ENCODE measurements at places on chromosomes 2 and 18.

DNA sequence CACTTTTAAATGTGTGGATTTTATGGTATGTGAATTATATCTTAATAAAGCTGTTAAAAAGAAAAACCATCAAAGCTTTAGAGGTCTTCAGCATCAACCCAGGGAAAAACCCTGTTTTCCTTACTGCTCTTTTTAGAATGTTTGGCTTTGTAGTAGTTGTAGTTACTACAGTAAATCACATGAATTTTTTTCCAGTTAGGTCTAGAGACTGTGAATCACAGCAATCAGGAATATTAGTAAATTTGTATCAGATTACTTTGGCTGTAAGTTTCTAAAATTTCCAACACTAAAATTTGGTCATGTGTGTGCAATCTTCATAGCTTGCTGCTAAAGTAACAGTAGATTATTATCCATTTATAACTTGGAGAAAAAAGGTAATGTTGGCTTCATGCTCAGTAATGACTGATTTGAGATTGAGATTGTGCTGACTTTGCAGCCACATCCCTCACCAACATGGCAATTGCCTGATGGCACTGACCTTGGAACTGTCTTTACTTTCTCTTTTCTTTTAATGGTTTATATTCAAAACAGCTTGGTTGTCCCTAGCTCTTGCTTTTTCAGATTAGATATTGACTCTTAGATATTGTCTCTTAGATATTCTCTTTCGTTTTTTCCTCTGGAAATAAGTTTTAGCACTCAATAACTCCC, 41.1 kb downstream of the LCLAT1 start:
- no peak for DNase-seq

DNA sequence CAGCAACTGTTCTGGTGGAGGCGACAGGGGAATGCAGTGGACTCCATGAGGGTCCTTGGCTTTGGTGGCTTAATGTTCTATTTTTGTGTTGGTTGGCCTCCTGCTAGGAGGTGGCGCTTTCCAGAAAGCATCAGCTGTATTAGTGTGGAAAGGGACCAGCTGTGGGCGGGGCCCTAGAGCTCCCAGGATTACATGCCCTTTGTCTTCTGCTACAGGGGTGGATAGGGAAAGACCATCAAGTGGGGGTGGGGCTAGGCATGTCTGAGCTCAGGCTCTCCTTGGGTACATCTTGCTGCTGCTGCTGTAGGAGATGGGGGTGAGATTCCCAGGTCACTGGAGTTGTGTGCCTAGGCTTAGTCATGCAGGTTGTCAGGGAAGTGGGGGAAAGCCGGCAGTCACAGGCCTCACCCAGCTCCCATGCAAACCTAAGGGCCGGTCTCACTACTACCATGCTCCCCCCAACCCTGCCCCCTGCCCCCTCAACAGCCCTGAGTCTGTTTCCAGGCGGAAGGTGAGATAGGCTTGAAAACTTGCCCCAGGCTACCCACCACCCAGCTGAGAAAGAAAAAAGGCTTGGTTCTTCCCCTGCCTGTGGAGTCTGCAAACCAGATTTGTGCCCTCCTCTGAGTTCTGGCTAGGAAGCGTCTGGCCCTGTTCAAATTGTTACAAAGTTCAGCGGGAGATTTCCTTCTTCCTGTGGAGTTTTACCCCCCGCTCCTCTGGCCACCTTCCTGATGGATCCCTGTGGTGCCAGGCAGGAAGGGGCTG, 141.3 kb upstream of the LYPD1 start:
- DNase-seq = no peak

DNA sequence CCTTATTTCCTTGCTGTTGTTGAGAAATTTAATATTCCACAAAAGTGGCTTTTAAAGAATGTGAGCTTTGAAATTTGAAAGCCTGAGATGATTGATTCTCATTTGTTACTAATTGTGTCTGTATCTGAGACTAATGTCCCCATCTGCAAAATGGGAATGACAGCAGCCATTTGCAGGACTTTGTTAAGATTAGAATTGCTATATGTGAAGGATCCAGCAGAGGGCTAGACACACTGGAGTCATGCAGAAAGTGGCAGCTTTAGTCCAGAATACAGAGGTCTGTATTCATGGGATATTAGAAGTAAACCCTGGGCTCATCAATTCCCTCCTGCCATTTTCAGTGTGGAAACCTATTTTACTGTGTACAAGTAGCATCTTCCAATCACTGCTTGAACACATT, 296.5 kb upstream of the GYPC start:
- DNase-seq = no peak

DNA sequence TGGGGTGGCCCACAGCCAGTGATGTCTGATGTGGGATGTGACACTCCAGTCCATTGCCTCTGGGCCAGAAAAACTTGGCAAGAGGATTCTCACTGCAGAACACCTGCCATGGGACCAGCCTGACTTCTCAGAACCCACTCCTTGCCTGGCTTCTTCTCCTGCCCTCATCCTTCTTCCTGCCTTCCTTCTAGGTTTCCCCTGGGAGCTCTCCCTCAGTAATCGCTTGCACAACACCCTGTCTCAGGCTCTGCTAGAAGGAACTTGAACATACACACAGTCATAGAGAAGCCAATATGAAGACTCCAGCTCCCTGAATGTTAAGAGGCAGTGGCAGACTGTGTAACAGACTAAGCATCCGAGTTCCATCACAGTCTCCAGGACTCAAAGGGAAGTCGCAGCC, 4.3 kb upstream of the COL6A3 start:
- DNase-seq = no peak

- no peak for DNase-seq
Measured at GRCh38 chr18:76518860-76519538, 24.0 kb upstream of the ZNF516 start.

GRCh38 chr18:77736842-77737241, 487.2 kb downstream of the GALR1 start:
- no peak for DNase-seq

DNA sequence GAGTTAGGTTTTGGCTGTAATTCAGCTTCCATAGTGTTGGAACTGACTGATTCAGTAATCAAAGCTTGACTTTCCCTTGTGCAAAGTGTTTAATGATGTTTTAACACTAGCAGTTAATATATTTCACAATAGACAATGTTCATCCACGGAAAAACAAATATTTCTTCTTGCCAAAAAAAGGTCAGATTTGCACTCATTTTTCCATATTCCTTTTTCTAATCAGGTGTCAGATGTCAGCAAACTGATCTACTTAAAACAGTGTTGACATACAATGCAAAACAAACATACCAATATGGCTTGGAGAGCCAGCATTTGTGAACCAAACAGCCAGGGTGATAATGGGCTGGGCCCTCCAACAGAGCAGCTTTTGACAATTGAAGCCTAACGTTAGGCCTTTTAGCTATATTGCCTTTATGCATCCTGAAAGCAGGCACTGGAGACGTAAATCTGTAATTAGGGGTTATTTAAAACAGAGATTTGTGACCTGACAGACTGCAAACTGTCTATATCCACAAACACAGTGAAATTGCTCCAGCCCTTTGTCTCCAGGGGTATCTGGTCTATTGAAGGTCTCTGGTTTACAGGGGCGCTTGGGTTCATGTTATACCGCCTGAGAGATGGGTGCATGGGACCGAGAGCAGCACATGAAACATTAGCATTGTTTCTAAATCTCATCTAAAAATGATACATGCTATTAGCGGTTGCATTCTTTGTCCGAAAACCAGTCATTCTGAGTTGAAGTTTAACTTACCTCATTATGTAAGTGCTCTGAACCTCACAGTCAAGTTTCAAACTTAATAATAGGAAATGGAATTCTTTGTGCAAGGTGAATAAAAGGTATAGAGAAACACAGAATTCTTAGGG, 7.1 kb upstream of the CDCA7 start:
- peak; percentile 39 for DNase-seq

DNA sequence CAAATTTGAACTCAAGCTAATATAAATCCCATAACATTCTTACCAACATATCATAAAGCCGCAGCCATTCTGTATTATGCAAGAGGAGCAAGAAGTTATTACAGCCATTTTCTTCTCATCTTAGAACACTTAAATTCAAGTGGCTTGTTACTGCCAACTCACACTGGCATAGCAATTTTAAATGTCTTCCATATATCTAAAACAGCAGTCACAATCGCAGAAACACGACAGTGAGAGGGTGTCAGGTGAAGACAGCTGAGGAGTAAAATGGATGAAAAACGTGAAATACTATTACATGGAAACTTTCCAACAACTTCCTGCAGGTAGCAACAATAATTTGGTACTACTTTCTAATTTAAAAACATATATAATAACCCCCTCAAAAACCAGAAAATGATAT, 17.9 kb downstream of the PPP3R1 start:
- no peak for DNase-seq

DNA sequence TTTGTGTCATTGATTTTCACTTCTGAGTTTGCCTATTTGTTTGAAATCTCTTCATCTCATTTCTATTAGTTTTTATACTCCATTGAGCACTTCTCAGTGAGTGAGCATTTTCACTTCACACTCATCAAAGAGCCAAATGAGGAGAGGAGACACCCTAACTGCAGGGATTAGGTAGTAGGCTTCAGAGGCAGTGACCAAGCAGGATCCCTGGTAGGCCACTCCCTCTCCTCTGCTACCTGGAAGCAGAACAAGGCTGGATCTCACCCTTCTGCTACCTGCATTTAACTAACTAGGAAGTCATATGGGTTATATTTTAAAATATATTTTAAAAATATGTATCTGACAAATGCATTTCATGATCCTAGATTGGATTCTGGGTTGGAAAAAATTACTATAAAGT, 52.7 kb downstream of the SEMA4F start:
- no peak for DNase-seq

GRCh38 chr2:71605781-71606241, 152.4 kb downstream of the DYSF start:
- no peak for DNase-seq

DNA sequence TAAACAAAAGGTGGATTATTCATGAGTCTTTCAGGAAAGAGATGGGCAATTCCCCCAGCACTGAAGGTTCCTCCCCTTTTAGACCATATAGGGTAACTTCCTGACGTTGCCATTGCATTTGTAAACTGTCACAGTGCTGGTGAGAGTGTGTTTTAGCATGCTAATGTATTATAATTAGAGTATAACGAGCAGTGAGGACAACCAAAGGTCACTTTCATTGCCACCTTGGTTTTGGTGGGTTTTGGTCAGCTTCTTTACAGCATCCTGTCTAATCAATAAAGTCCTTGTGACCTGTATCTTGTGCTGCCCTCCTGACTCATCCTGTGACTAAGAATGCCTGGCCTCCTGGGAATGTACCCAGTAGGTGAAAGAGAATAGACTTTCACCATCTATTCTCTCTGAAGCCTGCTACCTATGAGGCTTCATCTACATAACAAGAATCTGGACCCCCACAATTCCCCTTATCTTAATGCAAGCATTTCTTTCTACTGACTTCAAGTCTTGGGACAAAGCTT, 148.7 kb downstream of the CABLES1 start:
- DNase-seq = peak; percentile 65
